NCI-H510A (cell line): ENCODE measurements at places on chromosomes 6 and 20.

DNA sequence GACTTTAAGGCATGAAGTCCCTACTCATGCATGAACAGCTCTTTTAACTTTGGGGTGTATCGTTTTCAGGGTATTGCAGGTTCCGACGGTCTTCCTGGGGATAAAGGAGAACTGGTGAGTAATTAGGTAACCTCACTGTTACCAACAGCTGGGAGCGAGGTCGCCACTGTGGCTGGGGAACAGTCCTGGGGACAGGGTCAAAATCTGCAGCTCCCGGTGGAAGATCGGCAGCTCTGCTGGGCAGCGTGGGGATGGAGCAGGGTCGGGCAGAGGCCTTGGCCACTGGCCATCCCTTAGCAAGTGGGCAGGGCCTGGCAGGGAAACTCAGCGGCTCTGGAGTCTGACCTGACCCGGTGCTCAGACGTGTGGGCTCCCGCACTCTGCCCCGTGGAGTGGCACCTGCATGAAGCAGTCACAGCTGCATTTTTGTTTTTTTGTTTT is 16.1 kb downstream of the COL9A3 start:
- no peak for DNase-seq

DNA sequence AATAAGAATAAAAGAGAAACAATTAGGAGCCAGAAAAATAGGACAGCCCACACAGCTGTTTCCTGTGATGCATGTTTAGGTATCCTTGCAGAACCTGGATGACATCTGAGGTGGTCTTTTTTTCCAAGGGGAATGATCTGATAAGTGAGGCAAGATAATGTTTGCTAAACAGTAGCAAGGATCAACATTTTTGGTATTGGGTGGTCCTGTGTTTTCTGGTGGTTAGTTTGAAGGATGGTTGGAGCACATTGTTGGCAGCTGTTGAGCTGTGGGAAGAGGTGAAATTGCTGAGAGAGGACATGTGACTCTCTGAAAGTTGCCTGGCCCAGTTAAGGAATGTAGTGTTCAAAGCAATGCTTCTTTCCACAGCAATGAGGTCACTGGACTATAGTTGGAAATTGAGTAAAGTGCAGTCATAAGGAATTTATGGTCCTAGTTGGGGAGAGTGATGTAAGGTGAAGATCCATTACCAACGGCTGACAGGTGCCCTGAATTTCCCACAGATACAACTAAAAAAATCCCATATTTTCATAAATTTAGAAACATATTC is 270.2 kb upstream of the IMPG1 start:
- DNase-seq, result no peak

DNA sequence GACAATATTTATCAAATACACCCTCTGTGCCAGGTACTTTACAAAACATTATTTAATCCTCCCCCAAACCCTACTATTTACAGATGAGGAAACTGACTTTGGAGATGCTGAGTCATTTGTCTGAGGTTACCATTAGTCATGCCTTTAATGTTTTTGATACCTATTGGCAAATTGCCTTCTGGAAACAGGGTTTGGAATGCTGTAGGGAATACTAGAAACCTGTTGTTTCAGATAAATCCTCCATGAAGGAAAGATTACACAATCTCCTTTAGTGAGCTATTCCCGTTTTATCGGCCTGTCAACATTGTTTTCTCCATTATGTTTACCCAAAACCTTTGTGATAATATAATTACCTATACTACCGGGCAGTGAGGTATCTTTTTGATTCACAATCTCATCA is 93.6 kb upstream of the ADGRF1 start:
- DNase-seq, result peak; percentile 9

DNA sequence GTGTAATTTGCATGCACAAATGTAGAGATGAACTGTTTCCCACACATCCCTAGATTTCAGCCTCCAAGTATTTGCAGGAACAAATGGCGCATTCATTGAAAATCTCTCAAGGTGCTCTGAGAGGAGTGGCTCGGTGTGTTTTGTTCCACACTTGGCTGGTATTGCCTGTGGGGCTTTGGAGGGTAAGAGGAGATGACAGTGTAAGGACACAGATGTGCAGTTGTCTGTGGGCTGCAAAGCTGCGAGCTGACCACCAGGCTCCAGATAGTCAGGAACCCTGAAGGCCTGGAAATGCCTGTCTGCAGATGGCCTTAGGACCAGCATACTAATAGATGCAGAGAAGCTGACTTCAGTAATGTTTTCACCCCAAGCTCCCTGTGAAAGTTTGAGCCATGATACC is 57.7 kb upstream of the PBOV1 start:
- no peak for DNase-seq
